ENCODE measurements at places on chromosomes 12 and 14.

- DNase-seq: no peak
Measured at GRCh38 chr12:132513070-132513398, 23.1 kb downstream of the FBRSL1 start.

GRCh38 chr14:97705976-97706375, 908.8 kb downstream of the VRK1 start:
- DNase-seq: no peak

DNA sequence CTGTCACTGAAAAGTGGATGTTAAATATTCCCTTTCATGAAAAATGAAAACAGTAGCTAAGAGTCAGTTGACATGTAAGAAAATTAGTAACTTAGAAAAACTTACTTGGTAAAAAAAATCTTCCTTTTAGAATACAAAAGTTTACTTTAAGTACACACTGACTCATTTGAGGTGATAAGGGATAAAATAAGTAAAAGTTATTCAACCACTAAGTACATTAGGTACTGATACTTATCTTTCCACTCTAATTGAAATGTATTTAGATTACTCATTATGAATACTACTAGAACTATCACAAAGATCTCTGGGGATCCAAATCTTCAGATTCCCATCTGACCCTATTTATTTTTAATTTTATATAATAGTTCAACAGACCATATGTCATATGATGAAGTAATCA, 12.2 kb downstream of the SYCP3 start:
- no peak for DNase-seq

GRCh38 chr12:91851741-91852477, 293.7 kb downstream of the BTG1 start:
- no peak for DNase-seq

GRCh38 chr14:100203962-100204834, 34.7 kb upstream of the YY1 start:
- no peak for DNase-seq

All from coronary artery (tissue), 2 donors.